ENCODE measurements at places on chromosomes 3 and 15.
A peak's percentile ranks its signal among the peaks of the same experiment; 100 is the strongest.

DNA sequence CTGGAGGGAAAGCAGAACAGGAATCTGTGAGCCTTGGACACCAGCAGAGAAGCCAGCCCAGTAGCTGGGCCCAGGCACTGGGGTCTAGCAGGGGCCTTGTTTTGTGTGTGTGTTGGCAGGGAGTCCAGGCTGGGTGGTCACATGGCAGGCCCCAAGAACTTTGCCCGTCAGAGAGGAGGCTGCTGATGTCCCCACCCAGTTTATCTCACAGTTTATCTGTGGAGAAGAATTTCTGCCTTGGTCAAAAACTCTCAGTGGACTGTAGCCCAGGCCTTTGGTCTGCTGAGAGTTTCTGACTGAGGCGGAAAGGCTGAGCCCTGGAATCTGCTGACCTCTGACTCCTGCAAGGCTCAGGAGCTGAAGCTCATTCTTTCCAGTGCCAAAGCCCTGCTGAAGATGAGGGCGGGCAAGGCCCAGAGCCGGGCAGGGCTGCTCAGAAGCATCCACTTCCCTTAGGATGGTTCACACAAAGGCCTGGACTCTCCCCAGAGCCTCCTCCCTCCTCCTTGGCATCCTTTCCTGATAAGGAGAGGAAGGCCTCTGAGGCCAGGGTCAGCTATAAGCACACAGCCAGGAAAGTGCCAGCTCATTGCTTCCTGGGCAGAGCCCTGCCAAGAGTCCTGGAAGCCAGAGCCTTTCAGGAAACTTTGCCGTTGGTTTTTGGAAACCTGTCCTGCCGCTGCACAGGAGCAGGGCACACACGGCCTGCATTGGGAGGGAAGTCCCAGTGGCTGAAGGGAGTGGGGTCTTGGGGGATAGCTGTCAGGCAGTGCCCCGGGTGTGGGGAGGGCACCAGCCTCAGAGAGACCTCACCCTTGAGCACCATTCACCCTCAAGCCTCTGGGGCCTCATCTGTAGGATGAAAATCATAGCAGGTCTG lies 37.2 kb upstream of the SLCO2A1 start:
- DNase-seq, result peak; percentile 2

DNA sequence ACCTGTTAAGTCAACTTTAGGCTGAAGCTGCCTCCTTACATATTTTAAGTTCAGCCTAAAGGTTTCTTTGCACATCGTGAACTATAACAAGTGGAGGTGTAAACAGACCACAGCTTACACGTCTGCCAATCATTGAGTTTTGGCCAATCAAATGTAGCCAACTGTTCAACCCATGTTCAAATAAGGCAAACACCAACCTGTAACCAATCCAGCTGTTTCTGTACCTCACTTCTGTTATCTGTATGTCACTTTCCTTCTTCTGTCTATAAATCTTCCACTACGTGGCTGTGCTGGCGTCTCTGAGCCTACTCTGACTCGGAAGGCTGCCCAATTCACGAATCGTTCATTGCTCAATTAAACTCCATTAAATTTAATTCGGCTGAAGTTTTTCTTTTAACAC lies 356.0 kb downstream of the TBC1D5 start:
- no peak for DNase-seq

DNA sequence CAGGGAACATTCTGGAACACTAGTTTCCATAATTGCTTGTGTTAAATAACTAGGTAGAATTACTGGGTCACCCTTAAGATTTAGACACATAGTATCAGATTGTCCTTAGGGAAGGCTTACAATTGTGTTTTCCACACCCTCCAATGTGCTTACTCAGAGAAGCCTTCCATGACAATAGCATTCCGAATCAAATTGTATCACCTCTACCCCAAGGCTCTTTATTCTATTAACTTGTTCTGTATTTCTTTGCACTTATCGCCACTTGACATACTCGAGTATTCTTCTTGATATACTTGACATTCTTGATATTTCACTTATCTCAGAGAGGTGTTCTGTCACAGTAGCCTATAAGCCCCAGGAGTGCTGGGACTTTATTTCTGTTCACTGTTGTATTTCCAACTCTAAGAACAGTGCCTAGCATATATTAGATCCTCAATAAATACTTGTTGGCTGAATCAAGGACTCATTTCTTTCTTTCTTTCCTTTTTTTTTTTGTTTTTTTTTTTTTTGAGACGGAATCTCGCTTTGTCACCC lies 238.9 kb upstream of the PDZRN3 start:
- no peak for DNase-seq

DNA sequence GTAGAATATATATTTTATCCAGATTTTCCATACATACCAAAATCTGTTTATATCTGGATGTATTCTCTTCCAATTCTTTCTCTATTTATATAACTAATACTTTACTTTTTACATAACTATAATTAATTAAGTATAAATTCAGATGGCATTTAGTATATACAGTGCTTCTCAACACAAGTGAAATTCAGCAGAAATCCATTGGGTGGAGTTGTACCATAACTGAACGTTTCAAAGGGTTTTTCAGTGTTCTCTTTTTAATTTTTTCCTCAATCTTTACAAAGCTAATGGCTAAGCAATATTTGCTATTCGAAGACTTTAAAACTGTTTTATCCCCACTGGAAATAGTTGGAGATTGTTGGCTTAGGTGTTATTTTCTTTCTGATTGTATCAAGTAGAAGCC lies 13.9 kb upstream of the ZBBX start:
- DNase-seq, result no peak

GRCh38 chr3:280681-281080 lies 84.1 kb downstream of the CHL1 start:
- DNase-seq, result no peak

GRCh38 chr15:63319065-63319464 lies 41.7 kb downstream of the APH1B start:
- no peak for DNase-seq

- DNase-seq, result no peak
These were observed 72.1 kb upstream of the TPRG1 start for GRCh38 chr3:189099505-189100290.

DNA sequence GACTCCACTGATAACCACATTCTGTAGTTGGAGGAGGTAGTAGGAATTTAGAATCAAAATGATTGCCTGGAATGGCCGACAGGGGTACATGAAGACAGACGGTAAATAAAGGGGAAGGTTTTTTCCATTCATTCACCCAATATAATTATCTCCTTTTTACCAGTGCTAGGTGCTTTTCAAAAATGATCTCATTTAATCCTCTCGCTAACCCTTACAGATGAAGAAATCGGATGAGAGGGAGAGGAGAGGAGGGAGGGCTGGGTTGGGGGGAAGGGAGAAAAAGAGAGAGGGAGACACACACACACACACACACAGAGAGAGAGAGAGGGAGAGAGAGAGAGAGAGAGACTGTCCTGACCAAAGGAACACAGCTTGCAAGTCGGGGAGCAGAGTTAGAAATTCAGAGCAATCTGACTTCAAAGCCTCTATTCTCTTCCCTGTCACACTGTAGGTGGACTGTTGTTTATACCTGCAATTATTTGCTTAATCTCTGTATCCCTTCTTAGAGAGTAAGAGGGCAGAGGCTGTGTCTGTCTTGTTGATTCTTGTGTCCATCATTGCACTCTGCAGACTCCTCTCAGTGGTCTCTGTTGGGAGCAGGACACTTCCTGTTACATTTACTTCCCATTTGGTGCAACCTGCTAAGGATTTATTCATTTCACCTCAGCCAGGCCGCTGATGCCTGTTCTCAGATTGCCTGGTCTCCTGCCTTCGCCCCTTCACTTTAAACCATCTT lies 18.7 kb upstream of the PAQR9 start:
- DNase-seq, result no peak

Measured in dorsolateral prefrontal cortex (tissue), 122 donors.